ENCODE measurements at places on chromosomes 7 and 10.

GRCh38 chr10:126090443-126090842, 194.1 kb downstream of the FANK1 start:
- no peak for DNase-seq

DNA sequence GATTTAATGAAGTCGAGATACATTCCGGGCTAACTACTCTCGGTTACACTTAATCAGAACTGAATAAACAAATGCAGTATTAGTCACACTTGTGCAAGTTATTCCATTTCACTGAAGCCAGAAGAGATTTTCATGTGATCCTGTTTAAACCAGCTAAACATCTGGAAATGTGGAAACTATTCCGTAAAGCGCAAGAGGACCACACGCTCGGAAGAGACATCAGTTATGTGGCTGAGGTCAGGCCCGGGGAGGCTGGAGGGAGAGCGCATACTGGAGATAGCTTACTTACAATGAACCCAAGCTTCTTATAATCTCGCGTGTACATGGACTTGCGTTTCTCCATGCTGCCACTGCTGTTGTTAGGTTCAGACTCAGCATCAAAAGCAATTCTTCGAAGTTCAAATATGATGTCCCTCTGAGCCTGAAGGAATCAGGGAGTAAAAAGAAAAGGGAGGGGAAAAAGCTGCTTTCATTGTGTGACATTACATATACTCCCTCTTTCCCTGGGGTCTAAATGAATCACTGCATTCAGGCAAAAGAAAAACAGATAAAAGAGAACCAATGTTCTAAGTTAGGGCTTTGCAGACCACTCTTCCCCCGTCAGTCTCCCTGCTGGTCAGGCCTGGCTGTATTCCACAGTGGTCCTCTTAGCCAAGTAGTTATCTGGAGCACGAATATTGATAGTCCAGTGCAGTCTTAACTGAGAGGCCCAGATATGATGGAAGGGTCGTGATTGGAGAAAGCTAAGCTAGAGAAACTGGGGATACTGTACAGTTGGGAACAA, 237.4 kb downstream of the ELMO1 start:
- DNase-seq = peak; percentile 73

- DNase-seq = no peak
These were observed 172.8 kb downstream of the TAX1BP1 start for GRCh38 chr7:27912751-27913150.

- DNase-seq = no peak
These were observed 116.6 kb downstream of the TMEM178B start for GRCh38 chr7:141190495-141190894.

DNA sequence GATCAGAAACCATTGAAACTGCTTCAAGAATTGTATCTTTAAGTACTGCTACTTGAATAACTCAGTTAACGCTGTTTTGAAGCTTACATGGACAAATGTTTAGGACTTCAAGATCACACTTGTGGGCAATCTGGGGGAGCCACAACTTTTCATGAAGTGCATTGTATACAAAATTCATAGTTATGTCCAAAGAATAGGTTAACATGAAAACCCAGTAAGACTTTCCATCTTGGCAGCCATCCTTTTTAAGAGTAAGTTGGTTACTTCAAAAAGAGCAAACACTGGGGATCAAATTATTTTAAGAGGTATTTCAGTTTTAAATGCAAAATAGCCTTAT, 14.7 kb downstream of the HNRNPA2B1 start:
- no peak for DNase-seq

GRCh38 chr7:17233603-17234002, 64.8 kb upstream of the AHR start:
- no peak for DNase-seq

DNA sequence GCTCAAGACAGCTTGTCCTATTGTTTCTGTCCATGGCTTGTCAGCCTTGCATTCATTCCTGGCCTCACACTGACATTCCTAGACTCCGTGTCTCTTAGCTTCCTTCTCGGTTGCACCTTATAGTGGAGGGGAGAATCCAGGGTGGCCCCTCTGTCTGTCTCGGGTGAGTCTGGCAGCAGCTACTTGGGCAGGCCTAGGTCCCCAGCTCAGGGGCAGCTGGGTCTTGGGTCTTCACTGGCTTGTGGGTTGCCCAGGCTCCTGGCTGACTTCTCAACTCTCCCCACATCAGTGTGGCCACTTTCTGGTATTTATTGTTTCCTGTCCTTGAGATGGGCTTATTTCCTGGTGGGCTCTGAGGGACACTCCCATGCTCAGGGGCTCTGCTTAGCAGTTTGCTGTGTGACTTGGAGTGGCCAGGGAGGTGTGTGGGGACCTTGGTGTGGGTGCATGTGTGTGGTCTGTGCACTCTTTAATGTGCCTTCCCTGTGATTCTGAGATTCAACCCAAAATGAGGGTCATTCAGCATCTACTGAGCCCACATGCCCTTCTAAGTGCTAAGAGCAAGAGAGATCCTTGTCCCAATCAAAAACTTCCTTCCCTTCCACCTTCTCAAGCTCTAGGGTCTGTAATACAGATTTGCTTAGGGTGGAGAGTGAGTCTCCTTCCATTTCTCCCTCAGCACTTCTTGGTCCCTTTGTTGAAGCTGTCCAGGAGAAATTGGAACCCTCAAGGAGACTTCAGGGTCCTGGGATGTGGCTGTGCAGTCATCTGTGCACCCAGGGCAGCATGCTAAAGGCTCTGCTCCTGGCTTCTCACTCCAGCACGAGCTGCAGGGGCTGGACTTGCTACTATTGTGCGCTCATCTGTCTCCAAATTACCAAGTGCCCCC, 20.1 kb downstream of the UPP1 start:
- no peak for DNase-seq

- DNase-seq = no peak
These were observed 293.1 kb downstream of the ARHGAP12 start for GRCh38 chr10:31635415-31636065.

GRCh38 chr7:116851671-116852070, 10.7 kb upstream of the CAPZA2 start:
- DNase-seq = no peak

- peak; percentile 60 for DNase-seq
These were observed 169.1 kb upstream of the PPP1R3A start for GRCh38 chr7:114087653-114088469.

DNA sequence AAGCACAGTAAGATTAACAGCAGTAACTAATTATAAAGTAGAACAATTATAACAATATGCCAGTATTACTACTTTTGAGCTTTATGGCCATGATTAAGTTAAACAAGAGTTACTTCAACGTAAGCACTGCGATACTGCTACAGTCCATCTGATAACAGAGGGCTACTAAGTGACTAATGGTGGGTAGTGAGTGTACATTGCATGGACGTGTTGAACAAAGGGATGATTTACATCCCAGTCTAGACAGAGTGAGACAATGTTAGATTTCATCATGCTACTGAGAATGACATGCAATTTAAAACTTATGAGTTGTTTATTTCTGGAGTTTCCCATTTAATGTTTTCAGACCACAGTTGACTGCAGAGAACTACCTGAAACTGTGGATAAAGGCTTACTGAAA, 45.6 kb downstream of the TPST1 start:
- DNase-seq = no peak

DNA sequence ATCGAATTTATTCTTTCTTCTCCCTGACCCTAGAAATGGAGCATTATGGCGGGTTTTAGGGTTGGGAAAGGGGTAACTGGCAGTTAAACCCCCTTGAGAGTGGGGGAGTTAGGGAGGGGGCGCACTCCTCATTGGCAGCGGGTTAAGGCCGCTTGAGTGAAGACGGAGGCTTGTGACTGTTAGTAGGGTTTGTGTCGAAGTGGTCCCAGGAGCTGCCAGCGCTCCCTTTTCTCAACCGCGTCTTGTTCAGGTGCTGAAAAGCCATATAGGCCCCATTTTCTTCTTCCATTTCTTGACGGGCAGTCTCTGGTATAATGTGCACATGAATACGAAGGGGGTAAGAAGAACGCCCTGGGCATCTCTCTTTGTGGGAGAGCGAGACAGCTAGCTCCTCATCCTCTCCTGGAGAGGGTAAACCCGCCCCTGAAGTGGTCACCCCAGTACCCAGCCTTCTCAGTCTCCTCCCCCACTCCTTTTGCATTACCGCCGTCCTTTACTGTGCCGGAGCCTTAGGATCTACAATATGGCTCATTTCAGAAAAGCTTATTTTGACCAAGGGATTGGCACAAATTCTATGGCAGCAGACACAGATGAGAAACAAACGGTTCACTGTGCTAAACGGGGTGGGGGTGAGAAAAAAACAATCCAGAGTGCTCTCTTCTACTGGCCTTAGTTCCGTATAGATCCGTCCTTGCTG, 836 bp downstream of the KMT2E start:
- DNase-seq = no peak

GRCh38 chr7:20330928-20331909, 519 bp downstream of the ITGB8 start:
- DNase-seq = peak; percentile 71

- DNase-seq = no peak
These were observed 44.3 kb downstream of the NUDCD3 start for GRCh38 chr7:44445986-44446671.

DNA sequence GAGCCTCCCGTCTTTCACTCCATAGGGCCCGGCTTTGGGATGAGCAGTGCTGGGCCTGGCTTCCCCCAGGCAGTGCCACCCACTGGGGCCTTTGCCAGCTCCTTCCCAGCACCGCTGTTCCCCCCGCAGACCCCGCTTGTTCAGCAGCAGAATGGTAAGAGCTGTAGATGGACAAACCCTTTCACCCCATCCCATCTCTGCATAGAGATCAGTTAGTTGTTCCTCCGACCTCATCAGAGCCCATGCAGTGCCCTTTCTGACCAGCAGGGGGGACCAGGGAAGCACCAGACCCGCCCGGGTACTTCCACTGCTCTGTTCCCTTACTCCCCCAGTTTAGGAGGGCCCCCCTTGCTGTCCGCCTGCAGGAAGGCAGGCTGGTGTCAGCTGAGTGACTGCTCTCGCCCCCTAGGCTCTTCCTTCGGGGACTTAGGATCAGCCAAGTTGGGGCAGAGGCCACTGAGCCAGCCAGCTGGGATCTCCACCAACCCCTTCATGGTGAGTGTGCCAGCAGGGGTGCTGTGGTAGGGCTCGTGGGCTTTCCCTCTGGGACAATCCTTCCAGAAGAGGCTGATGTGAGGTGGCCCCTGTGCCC, 9.8 kb downstream of the SAP25 start:
- DNase-seq = peak; percentile 90

DNA sequence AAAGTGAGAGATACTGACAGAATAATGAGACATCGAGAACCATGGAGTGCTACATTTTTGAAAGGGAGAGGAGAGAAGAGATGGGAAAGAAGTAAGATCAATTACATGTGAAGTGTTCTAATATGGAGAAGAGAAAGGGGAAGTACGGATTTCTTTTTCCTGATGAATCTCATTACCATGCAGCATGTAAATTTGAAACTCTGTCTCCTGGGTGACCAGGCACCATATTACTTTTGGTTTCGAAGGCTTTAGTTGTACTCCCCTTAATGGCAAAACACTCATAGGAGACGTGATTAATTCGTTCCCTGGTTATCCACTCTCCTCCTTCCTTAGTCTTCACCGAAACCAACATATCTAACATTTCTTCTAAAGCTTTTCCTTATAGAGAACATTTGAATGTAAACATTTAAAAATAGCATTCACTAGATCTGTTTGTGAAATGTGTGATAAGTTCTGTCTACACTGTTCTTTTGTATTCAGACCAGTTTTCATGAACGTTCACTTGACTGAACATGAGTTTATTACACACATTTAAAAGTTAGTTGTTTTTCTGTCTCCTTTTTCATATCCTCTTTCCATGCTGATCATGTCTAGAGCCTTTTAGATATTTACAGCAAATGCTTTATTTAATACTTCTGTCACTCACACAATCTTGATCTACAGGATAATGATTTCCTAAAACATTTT, 80.2 kb upstream of the MSRB2 start:
- DNase-seq = no peak

- DNase-seq = no peak
These were observed 22.6 kb upstream of the CREB5 start for GRCh38 chr7:28389504-28390395.

DNA sequence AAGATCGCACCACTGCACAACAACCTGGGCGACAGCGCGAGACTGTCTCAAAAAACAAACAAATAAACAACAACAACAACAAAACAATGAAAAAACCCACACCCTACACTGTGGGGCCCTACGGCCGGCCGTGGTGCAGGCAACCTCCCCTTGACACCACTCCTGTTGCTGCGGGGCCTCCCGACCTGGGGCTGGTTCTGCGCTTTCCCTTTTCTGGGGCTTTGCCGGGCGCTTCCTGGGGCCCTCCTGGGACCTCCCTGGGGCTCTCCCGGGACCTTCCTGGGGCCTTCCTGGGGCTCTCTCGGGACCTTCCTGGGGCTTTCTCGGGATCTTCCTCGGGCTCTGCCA, 46.6 kb downstream of the INSIG1 start:
- DNase-seq = no peak

GRCh38 chr10:45373576-45374349, at the start of gene ALOX5:
TSS of gene ALOX5 (plus strand) at chr10:45374216. CDS start at chr10:45374280, 64 bp downstream.
- no peak for DNase-seq

DNA sequence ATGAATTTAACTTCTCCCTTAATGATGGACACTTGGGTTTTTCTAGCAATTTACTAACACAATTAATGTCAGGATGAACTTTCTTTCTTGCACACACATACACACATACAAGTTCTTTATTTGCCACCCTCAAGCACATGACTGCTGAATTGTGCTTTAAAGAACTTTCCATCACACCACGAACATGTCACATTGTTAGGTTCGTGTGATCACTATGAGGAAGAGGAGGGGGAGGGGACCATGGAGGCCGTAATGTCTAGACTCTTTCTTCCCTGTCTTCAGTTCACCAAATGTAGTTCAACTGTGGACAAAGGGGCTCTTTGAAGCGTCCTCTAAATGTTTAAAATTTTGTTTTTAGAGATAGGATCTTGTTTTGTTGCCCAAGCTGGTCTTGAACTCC, 31.0 kb downstream of the NUP42 start:
- DNase-seq = no peak

DNA sequence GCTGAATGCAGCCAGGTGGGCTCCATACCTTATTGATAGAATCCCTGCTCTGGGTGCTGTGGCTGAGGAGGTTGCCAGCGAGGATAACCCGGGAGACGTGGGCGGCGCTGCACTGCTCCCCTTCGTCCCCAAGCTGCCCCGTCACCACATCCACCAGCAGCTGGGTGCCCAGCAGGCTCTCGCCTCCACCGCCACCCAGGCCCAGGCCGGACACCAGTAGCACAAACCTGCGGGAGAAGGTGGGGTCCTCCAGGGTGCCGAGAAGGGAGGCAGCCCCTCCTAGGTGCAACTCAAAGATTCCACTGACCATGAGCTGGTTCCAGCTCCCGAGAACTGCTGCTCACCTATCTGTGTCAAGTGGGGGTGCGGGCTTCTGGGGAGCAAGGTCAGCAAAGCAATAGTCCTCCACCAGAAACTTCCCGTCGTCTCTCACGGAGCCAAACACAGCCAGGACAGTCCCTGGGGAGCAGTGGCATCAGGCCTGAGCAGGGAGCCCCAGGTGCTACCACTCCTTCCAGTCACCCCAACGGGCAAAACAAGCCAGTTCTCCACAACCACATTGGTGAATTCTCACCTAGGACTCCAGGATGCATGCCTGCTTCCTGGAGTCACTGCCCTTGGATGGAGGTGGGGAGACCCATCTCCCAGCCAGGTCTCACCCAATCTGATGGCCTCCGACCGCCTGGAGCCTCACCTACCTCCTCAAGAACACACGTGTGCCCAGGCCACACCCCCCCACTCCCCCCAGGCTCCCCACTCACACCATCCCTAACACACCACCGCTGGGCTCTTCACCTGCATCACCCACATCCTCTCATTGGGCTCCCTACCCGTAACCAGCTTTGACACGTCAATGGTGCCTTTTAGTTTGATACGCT, 6.3 kb downstream of the POLD2 start:
- no peak for DNase-seq
